ENCODE measurements at places on chromosomes 1 and 21. TPM values are rescaled to one million over a fixed set of nuclear protein-coding genes. Genes with fewer than 3 reads are reported as not detected.

Gene ALX3
- total RNA-seq: not detected

Gene BRINP3
- under 0.01 TPM for total RNA-seq

Gene SPRR2G
- not detected for total RNA-seq

Gene SMPDL3B
- total RNA-seq: 9.7 TPM

Gene FMO2
- total RNA-seq: not detected

Gene CCDC17
- total RNA-seq: 4.3 TPM

Gene F13B
- total RNA-seq: not detected

Gene PAQR7
- 25.6 TPM for total RNA-seq

Gene KRTAP12-2
- under 0.01 TPM for total RNA-seq

Gene TMEM201
- 20.7 TPM for total RNA-seq
